ENCODE measurements at places on chromosomes 16 and 17. TPM values are rescaled to one million over a fixed set of nuclear protein-coding genes. Genes with fewer than 3 reads are reported as not detected.

ULK2 gene
- 25.4 TPM for total RNA-seq

TAT gene
- total RNA-seq: 0.19 TPM

TBX2 gene
- total RNA-seq: 3.1 TPM

DPEP3 gene
- 0.24 TPM for total RNA-seq

SOST gene
- not detected for total RNA-seq

SLC2A4 gene
- total RNA-seq: 29.2 TPM

TRAF4 gene
- total RNA-seq: 8.8 TPM

SDK2 gene
- 0.46 TPM for total RNA-seq

SENP3 gene
- 52.2 TPM for total RNA-seq

SLFN13 gene
- 20.3 TPM for total RNA-seq

LCAT gene
- total RNA-seq: 52.2 TPM

ABCA10 gene
- 12.8 TPM for total RNA-seq

UBB gene
- total RNA-seq: 714 TPM

CHST4 gene
- total RNA-seq: 0.82 TPM

EME1 gene
- total RNA-seq: not detected

C1QL1 gene
- 10.4 TPM for total RNA-seq

HES7 gene
- total RNA-seq: not detected

BCO1 gene
- 0.36 TPM for total RNA-seq

FAM20A gene
- 55.8 TPM for total RNA-seq

SGCA gene
- total RNA-seq: not detected

FOXF1 gene
- 1.4 TPM for total RNA-seq

CTF1 gene
- total RNA-seq: 2.0 TPM

NOL11 gene
- total RNA-seq: 44.2 TPM

CD300LF gene
- total RNA-seq: not detected

ZFP1 gene
- total RNA-seq: 5.5 TPM

ADORA2B gene
- total RNA-seq: 2.1 TPM

PRAC1 gene
- not detected for total RNA-seq

FKBP10 gene
- total RNA-seq: 30.5 TPM

GRB7 gene
- 13.0 TPM for total RNA-seq

IL34 gene
- total RNA-seq: 1.3 TPM

ABCC3 gene
- total RNA-seq: 2.8 TPM

OR2C1 gene
- total RNA-seq: not detected

HOXB8 gene
- 5.7 TPM for total RNA-seq

C16orf87 gene
- total RNA-seq: 4.4 TPM

TNK1 gene
- total RNA-seq: 13.5 TPM

EFTUD2 gene
- total RNA-seq: 80.5 TPM

DRC7 gene
- total RNA-seq: not detected

All from omental fat pad (tissue), 4 donors.